Thoracic aorta (tissue), 2 donors: ENCODE measurements at places on chromosomes 1 and 21. TPM values are rescaled to one million over a fixed set of nuclear protein-coding genes. Genes with fewer than 3 reads are reported as not detected.

DNA sequence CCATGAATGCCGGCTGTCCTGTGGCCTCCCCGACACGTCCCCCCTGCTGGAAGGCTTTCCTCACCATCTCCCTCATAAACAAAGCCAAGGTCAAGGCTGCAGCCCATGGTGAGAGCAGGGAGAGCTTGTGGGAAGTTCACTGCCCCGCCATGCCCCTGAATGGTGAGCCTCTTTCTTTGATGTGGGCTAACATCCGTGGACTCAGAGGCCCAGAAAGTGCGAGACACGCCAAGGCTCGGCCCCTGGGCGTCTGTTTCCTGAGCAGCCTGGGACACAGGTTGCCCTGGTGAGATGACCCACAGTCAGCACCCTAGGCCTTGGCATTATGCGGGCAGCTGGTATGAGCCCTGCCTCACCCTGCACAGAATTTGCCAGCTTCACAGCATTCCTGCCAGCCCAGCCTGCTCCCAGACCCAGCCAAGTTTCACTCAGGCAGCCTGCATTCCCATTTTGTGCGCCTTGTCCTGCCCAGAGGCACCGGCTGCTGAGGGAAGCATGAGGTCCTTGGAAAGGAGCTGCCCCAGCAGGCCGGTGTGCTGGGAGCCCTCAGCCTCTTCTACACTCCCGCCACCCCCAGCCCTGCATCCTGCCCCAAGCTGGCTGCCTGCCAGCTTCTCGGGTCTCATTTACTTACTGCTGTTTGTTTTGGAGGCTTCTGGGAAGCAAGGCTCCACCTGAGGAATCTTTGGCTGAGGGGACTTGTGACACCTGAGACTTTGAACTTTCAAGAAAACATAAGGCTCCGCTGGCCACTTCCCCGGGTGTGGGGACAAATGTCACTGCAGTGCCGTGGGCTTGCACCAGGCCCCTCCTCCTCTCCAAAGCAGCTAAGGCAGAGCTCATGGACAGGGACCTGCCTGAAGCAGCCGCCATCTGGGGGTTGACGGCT lies 31.9 kb downstream of the NEK2 start:
- no peaks in the 10 kb centered on the region for H3K36me3 ChIP-seq
- DNase-seq = no peak
- H3K4me3 ChIP-seq = peak overlapping the region; percentile 34
- no peaks in the 10 kb centered on the region for H3K27me3 ChIP-seq

DNA sequence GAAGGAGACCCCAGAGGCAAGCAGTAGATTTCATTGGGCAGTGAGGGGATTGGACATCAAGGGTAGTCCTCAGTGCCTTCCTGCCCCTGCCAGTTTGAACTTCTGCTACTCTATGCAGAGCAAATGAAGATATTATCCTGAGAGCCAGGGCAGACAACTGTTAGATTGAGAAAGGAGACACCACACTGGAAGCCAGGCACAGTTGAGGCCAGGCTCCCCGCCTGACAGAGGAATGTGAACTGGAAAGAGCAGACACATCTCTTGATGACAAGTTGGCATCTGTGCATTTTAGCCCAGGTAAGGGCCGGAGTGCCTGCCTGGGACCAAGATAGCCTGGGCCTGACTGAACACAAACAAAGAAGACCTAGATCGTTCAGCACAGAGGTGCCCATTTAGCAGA lies 16.0 kb downstream of the SH3BGR start:
- H3K36me3 ChIP-seq = peaks cover 11% of the 10 kb centered on the region
- H3K27ac ChIP-seq = no peak overlapping the region
- H3K27me3 ChIP-seq = no peaks in the 10 kb centered on the region
- no peak overlapping the region for H3K4me3 ChIP-seq

GRCh38 chr1:39047374-39048229 lies 21.5 kb downstream of the NDUFS5 start:
- peaks cover 5% of the 10 kb centered on the region for H3K4me1 ChIP-seq
- H3K4me3 ChIP-seq = no peak overlapping the region
- peak overlapping the region; percentile 68 for H3K27ac ChIP-seq
- peaks cover 13% of the 10 kb centered on the region for H3K36me3 ChIP-seq
- DNase-seq = peak; percentile 22
- no peaks in the 10 kb centered on the region for H3K27me3 ChIP-seq

DNA sequence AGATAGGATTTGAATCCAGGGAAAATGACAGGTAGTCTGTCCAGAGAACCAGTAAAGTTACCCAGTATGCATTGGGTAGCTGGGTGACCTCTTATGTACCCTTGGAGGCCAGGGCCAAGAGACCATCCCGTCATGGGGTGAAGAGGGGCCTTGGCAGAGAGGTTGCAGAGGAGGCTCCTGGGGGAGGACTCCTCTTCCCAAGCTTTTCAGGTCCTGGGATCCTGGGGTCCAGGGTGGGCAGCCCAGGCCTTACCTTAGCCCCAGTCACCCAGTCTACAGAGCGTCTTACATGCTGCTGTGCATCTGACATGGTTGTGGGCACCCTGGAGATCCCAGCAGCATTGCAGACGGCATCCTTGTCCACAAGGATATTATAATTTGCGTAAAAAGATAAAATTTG lies 14.0 kb downstream of the PMF1 start:
- H3K27me3 ChIP-seq = no peaks in the 10 kb centered on the region
- DNase-seq = no peak
- no peaks in the 10 kb centered on the region for H3K4me1 ChIP-seq
- no peak overlapping the region for H3K4me3 ChIP-seq
- no peak overlapping the region for H3K27ac ChIP-seq
- peaks cover 16% of the 10 kb centered on the region for H3K36me3 ChIP-seq

DNA sequence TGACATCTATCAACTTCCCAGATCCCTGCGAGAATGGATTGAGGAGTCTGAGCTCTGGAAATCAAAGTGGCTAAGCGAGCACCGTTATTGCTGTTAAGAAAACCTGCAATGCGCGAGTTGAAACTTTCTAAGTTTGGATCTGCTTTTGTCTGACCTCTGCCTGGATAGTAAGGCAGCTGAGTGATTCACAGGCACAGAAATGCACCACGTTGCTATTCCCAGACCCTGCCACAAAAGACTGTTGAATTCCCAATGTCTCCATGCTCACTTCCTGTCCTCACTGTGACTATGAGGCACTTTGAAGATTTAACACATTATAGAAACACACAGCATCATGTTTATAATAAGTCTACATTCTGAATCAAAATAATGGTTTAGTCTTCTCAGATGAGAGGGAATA lies 27.1 kb upstream of the CNIH3 start:
- H3K4me1 ChIP-seq = no peaks in the 10 kb centered on the region
- no peaks in the 10 kb centered on the region for H3K36me3 ChIP-seq
- no peak overlapping the region for H3K4me3 ChIP-seq
- DNase-seq = no peak
- H3K27ac ChIP-seq = no peak overlapping the region

GRCh38 chr1:231357831-231358354 lies 19.8 kb downstream of the SPRTN start:
- H3K4me1 ChIP-seq = no peaks in the 10 kb centered on the region
- no peaks in the 10 kb centered on the region for H3K36me3 ChIP-seq
- no peaks in the 10 kb centered on the region for H3K27me3 ChIP-seq
- DNase-seq = no peak
- no peak overlapping the region for H3K4me3 ChIP-seq

The PTGER3 gene
- 45.2 TPM for total RNA-seq

The DMBX1 gene
- total RNA-seq = not detected

The FCRL4 gene
- total RNA-seq = not detected
